Stimulated activated CD8-positive, alpha-beta memory T cell treated with anti-CD3 and anti-CD28 coated beads, Interleukin-7, amount 100 ng/mL, for 1 hour (primary cell): ENCODE measurements at places on chromosomes 1 and 21.

GRCh38 chr1:162538815-162539431, 22.6 kb upstream of the UAP1 start:
- no peak for DNase-seq

- no peak for DNase-seq
Measured at GRCh38 chr21:35628316-35628715, 432.0 kb downstream of the SETD4 start.

GRCh38 chr21:16608209-16608830, 878.5 kb downstream of the USP25 start:
- DNase-seq: no peak

DNA sequence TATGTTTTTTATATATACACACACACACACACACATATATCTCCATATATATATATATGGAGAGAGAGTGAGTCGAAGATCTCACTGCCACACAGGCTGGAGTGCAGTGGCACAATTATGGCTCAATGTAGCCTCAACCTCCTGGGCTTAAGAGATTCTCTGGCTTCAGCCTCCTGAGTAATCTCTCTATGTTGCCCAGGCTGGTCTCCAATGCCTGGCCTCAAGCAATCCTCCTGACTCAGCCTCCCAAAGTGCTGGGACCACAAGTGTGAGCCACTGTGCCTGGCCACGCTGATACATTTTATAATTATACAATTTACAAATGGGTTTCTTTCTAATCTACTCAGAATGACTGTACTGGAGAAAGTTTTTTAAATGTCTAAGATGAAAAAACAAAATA, 664.2 kb downstream of the PTPRC start:
- no peak for DNase-seq

DNA sequence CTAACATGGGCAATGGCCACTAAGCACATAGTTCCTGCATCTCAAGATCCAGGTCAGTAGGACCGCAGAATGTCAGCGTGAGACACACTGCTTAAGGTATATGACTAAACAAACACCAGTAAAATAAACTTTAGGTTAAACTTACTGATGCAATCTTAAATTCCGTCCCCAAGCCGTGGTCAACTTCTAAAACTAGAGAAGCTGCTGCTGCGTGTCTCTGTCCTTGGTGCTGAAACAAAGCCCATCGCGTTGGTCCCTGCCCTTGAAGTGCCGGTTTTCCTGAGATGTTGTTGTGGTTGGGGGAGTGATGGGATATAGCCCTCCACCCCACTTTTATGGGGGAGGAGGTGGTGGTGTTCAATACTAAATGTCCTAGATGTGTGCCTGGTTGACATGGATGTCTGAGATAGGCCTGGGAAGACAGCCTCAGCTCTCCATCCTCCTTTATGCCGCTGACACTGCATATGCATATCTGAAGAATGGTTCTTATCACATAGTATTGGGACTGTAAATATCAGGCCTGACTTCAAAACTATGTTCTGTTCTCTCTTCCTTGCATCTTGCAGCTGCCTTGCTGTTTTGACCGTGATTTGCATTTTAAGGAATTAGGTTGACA, 72.0 kb upstream of the KCNA3 start:
- DNase-seq: peak; percentile 35

DNA sequence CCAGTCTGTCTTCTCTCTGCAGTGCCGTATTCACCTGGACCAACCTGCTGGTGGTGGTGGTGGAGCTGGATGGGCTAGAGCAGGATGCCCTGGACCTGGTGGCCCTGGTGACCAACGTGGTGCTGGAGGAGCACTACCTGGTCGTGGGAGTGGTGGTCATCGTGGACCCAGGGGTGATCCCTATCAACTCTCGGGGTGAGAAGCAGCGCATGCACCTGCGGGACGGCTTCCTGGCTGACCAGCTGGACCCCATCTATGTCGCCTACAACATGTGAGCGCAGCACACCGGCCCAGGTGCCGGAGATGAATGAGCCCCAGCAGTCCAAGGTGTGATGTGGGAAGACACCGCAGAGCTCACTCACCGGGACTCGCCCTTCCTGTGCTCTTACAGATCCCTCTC, 37.5 kb downstream of the S100B start:
- no peak for DNase-seq

GRCh38 chr1:58157256-58157655, 389.3 kb downstream of the OMA1 start:
- DNase-seq: no peak
